RCC 7860 (cell line): ENCODE measurements at places on chromosomes 1 and 21.

DNA sequence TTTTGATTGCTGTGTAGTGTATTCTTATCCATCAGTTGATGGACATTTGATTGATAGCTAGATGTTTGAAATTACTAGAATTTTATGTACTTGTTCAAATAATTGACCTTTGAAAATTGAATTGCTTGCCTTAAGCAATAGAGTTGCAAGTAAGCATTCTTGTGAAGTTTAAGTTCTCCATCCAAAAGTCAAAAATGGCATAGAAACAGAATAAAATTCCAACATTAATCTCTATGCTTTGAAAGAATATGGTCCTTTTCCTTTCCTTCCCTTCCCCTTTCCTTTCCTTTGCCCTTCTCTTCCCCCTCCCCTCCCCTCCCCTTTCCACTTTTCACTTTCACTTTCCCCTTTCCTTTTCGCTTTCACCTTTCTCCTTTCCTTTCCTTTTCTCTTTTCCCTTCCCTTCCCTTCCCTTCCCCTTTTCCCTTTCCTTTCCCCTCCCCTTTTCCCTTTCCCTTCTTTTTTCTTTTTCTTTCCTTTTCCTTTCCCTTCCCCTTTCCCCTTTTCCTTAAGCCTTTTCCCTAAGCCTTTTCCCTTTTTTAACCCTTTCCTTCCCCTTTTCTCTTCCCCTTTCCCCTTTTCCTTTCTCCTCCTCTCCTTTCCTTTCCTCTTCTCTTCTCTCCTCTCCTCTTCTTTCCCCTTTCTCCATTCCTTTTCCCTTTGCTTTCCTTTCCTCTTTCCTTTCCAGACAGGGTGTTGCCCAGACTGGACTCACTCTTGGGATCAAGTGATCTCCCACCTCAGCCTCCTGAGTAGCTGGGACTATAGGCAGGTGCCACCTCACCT is 67.4 kb downstream of the SASS6 start:
- DNase-seq, result no peak

- DNase-seq, result no peak
These were observed at the start of gene NR1I3 for GRCh38 chr1:161238039-161238473. NR1I3 (minus strand) TSS chr1:161238203; CDS start chr1:161236565, 1,638 bp downstream.

DNA sequence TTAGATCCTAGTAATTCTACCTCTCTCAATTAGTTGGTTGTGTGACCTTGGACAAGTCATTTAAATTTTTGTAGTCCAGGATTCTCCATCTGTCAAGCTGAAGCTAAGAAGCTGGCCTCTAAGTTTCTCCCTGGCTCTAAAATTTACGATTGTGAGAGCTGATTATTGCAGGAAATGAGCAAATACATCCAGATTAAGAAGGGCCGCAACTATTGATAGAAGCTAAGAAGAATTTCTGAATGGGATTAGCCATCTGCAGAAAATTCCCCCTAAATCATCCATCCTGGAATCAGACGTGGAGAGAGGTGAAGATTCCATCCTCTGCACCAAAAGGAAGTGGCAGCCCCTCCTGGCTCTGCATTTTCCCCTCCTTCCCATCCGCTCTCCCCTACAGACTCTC is 55.0 kb downstream of the HIVEP3 start:
- DNase-seq, result no peak

DNA sequence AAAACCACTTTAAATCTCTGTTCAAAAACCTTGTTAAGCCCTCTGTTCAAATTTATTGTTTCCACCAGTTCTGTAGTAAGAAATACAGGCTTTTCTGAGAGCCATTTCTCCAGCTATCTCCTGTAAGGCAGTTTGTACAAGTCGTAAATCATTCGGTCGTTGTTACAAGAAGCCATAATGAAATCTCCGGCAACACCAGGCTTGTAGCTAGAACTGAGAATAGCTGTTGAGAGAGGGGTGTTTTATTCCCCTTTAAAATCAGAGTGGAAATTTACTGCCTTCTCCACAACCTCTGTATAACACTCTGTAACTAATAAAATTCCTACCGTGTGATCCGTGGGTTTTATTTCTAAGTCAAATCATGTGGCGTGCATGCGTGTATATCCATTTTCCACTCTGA is 335.8 kb upstream of the KAZN start:
- no peak for DNase-seq

- DNase-seq, result no peak
These were observed 335.7 kb upstream of the AJAP1 start for GRCh38 chr1:4318720-4319119.

- DNase-seq, result no peak
These were observed 98.1 kb downstream of the PSMG1 start for GRCh38 chr21:39084979-39085729.
